ENCODE measurements at places on chromosomes 6 and 20.

- DNase-seq = no peak
Measured at GRCh38 chr6:88455317-88455716, 289.2 kb upstream of the CNR1 start.

DNA sequence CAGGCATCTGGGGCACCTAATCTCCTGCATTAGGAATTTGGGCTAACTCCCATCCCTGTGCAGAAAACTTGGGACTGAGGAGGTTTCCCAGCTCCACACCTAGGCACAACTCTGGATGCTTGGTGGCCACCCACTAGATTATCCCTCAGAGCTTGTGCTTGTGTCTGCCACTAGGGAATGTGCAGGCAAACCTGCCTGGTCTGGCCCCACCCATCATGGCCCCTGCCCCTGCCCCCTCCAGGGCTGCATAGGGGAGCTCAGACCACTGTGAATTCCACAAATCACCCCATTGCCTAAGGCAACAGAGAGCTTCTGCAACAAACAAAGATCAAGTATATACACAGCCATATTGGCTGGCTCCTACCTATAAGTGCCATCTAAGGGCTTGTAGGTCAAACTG lies 31.1 kb downstream of the STMND1 start:
- DNase-seq = no peak

GRCh38 chr6:2857580-2858337 lies 16.1 kb upstream of the SERPINB1 start:
- no peak for DNase-seq

- DNase-seq = no peak
Measured at GRCh38 chr6:122008101-122008999, 391.1 kb upstream of the HSF2 start.

DNA sequence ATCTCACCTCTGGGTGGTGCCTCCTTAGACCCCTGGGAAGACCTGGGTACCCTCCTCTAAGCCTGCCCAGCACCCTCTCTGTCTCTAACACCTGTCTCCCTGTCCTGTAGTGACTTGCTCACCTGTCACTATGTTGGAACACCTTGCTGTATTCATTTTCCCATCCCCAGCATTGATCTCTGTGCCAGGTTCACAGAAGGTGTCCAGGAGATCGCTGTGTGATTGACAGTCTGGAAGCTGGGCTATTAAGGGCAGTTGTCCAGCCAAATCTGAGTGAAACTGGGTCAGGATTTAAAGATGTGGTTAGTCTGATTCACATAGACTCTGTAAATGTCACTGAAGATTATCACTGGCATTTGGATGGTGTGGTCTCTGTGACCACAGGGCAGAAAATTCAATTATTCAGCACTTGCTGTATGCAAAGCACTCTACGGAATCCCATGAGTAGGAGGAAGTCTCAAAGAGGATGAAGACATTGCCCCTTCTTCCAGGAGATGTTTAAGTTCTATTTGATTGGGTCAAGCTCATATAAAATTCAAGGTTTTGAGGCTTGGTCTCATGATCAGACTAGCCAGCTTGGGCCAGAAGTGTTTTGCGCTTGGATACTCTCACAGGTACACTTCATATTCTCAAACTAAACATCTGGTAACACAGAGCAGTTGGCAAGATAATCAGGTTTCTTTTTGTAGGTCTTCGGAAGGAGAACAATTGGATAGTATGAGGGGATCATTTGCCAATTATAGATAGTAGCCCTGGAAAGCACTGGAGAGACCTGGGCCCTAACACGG lies 57.8 kb upstream of the TAGAP start:
- DNase-seq = no peak

DNA sequence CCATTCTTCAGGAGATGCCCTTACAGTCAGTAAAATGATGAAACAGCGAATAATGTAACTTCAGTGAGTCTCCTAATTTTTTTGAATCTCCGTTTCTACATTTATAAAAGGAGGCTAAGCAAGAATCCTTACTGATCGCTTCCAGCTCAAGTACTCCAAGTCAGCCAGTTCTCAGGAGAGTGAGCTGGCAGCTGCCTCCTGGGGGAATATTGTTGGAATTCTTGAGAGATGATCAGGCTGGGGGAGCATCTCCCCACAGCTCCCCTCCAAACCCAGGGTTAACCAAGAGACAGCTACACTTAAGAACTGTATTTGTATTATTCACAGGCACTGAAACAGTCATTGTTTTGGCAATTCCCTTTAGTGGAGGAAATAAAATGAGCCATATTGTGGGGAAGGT lies 89.1 kb upstream of the PCSK2 start:
- no peak for DNase-seq

- DNase-seq = no peak
Measured at GRCh38 chr6:170305805-170306323, 694 bp upstream of the FAM120B start.

- no peak for DNase-seq
Measured at GRCh38 chr6:161355696-161356095, 81.8 kb upstream of the AGPAT4 start.

GRCh38 chr6:13295576-13295975 lies 32.8 kb downstream of the TBC1D7 start:
- no peak for DNase-seq

DNA sequence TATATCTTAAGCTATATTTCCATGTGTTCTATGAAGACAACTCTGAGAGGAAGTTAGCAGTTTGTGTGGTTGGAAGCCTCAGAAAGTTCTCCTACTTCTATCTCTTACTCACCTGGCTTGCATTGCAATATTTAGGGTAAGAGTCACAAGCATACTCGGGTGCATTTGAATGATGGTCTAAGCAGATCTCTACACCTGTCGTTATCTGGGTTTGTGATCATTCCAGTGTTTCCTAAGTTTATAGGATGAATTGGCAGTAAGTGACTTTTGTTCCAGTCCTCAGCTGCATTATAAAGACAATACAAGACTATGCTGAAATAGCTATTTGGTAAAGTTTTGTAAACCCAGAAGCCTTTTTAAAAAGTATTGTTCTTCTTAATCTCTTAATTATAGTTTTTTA lies 36.9 kb downstream of the CBFA2T2 start:
- DNase-seq = no peak

GRCh38 chr6:7343546-7344475 lies 30.8 kb upstream of the SSR1 start:
- DNase-seq = no peak

All from cortex of kidney (tissue), 1 donor.